ENCODE measurements at places on chromosomes 4 and X. TPM values are rescaled to one million over a fixed set of nuclear protein-coding genes. Genes with fewer than 3 reads are reported as not detected.

Gene RAB40AL
- total RNA-seq, result 0.51 TPM

Gene HMX1
- not detected for total RNA-seq

Gene NAP1L2
- not detected for total RNA-seq

Gene SMIM14
- total RNA-seq, result 2.0 TPM

Gene FGF5
- total RNA-seq, result 2.7 TPM

Gene TRAM1L1
- total RNA-seq, result not detected

Gene GPC3
- total RNA-seq, result 0.42 TPM

- no peak for DNase-seq
Measured at GRCh38 chrX:118534716-118535493, 39.3 kb downstream of the DOCK11 start.

GRCh38 chr4:40573593-40574311, 55.9 kb downstream of the RBM47 start:
- no peak for DNase-seq

GRCh38 chr4:168335621-168336020, 17.1 kb upstream of the DDX60 start:
- DNase-seq, result no peak

DNA sequence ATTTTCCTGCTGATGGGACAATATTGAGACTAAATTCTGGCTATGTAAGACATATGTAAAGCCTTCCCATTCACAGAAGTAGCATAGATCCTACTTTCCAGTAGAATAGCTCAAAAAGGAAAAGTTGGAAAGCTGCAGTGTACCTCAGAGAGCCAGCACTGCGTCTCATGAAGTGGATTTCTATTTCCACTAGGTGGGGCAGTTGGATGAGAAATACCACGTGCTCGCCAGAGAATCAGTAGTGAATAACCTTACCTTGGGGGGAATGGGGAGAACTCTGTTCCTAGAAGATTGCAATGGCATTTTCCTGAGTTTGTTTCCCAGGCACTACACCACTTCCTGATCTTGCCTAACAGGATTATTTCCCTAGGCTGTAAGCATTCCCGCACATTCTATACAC, 907.1 kb downstream of the FSTL5 start:
- DNase-seq, result peak; percentile 1

- DNase-seq, result peak; percentile 17
Measured at GRCh38 chr4:150010525-150011126, 67.6 kb upstream of the DCLK2 start.

DNA sequence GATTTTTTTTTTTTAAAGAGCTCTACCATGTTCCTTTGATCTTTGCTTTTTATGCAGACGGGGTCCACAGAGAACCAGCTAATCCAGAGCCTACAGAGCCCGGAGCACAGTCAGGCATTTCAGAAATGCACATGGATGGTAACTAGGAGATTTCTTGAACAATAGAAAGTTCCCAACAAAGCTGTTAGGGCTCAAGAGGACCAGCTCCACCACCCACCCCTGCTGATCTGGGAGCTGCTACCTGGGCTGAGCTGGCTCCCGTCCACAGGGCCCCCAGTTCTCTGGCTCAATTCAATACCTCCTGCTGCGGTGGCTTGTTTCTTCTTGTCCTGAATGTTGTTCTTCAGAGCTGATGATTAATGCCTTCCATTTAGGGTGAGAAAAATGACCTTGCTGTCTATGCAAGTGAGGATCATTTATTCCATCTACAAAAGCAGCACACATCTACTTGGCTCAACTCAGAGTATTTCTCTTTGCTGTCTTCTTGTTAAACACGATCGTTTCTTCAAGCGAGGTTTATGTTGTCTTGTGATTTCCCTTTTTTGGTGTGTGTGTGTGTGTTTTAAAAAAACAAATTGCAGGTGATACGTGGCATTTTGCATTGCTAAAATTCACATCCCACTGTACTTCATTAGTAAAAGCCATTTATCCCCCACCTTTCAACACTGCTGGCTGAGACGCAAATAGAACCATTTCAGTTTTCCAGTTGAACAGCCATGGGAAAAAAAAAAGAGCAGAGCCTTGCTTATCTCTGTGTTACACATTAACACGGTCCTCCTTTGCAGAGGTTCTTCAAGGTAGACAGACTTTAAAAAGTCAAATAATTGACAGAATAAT, 31.3 kb downstream of the IGFBP7 start:
- no peak for DNase-seq

DNA sequence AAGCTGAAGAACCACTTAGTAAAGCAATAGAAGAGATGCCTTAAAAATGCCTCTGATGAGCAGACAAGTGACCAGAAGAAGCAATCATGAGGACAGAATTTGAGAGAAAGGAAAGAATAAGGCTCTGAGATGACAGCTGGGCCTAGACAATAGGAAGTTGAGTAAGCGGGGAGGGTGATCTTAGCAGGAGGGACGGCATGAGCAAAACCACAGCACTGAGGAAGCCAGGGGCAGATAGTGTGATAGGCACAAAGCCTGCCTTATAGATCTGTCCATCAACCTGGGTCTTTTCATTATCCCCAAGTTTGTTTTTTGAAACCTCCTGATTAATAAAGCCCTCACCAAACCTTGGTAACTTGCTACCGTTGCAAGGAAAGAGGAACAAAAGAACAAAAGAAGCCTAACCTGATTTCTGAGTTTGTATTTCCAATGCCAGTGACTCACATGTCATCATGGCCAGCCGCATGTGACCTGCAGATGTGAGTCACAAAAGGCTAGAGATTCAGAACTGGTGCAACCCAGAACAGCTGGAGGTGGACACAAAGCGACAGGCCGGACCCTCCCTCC, 55.7 kb upstream of the PPARGC1A start:
- DNase-seq, result no peak

GRCh38 chr4:81418572-81418971, 53.1 kb downstream of the RASGEF1B start:
- DNase-seq, result no peak

DNA sequence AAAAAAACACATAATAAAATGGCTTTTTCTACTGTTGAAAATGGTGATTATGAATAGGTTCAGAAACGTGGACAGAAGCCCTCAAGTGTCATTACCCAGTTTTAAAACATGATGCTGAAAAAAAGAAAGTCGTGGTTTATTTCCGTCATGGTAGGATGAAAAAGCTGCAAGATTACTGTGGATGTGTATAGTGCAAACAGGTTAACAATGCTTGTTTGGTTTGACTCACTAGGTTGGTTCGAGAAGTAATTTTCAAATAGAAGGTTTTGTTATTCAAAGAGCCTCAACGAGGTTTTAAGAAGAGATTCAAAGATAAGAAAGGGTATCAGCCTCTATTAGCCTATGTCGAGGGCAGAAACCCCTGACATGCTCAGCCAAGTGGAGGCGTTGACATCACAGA, 2.5 kb upstream of the RXFP1 start:
- no peak for DNase-seq

DNA sequence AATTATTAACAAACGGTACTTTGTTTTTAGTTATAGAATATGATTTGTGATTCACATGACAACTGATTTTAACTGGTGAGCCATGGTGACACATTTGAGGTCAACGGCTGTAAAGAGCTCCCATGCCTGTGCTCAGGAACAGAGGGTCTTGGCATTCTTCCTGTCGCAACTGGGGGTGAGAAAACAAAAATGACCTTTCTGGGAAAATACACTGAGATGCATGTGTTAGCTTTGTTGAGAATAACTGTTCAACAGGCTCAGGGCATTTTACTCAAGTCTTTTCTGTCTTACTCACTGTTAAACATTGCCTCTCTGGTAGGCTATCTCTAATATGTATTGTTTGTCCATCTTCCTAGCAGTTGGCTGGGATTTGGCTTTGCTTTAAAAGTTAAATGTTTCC, 57.1 kb upstream of the HPGD start:
- no peak for DNase-seq
